ENCODE measurements at places on chromosomes 5 and 9.

GRCh38 chr9:8382777-8383527, 583.4 kb upstream of the DMAC1 start:
- no peak for DNase-seq

DNA sequence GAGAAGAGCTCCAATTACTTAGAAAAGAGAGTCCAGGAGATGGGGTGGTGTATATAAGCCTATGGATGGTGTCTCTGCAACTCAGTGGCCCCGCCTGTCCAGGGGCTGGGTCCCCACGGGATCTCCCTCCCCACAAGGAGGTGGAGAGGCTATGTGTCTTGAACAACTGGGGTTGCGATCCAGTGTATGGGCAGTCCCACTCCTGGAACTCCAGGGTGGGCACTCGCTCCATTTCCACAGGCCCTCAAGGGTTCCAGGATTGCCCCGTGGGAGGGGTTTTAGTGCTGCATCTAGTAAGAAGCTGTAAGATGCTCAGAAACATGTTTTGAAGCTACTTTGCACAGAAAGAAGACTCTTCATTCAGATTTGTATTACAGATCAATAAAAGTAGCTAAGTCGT, 558 bp upstream of the SMAD5 start:
- DNase-seq: peak; percentile 10

- DNase-seq: no peak
These were observed 8.2 kb upstream of the OR13D1 start for GRCh38 chr9:104686081-104686480.

GRCh38 chr5:112865128-112865527, 4.0 kb downstream of the SRP19 start:
- no peak for DNase-seq

- DNase-seq: no peak
These were observed 1.6 kb downstream of the BICD2 start for GRCh38 chr9:92762781-92763708.

- no peak for DNase-seq
These were observed 836 bp downstream of the PCSK5 start for GRCh38 chr9:75891277-75891741.

DNA sequence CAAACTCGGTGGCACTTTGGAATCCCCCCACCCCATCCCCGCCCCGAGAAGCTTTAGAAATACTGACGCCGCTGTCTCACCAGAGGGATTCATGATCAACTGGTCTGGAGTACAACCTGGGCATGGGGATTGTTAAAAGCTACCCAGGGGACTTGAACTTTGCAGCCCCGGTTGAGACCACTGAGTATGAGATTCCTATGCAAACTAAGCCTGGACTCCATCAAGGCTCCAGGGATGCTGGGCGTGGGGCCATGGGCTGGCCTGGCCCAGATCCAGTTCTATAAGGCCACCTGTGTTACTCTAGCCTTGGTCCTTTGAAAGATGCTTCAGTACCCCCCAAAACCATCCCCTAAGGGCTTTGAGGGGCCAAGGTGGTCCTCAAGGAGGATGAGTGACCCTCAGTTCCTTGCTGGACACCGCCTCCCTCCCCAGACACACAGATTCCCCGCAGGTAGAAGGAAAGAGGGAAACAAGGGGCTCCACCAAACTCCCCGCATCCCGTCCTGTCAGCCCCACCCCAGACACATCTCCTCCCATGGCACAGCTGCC, 68.5 kb downstream of the MRPL36 start:
- no peak for DNase-seq

- DNase-seq: no peak
These were observed 80.9 kb upstream of the PLPP6 start for GRCh38 chr9:4581035-4581760.

DNA sequence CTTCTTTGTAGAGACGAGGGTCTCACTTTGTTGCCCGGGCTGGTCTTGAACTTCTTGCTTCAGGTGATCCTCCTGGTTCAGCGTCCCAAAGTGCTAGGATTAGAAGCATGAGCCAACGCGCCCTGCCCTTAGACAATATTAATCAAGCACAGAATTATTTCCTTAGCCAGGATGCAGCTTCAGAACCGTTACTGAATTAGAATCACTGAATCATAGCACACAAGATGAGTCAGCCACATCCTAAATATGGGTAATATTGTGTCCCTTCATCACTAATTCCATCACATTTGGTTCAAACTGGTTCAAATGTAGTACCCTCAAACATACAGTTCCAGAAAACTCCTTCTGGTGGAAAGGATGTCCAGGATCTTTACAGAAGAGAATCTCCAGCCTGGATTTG, 82.7 kb downstream of the BNC2 start:
- no peak for DNase-seq
